ENCODE measurements at places on chromosomes 5 and 9. TPM values are rescaled to one million over a fixed set of nuclear protein-coding genes. Genes with fewer than 3 reads are reported as not detected.

ANKRD31 gene
- 0.13 TPM for total RNA-seq

CCDC187 gene
- total RNA-seq = not detected

EQTN gene
- total RNA-seq = not detected

ZNF366 gene
- 13.8 TPM for total RNA-seq

PCDHB12 gene
- total RNA-seq = 3.3 TPM

PCDHGC3 gene
- 46.8 TPM for total RNA-seq

GRAMD2B gene
- total RNA-seq = 10.7 TPM

DMRT3 gene
- total RNA-seq = 1.1 TPM

RANBP3L gene
- not detected for total RNA-seq

MYOT gene
- 0.64 TPM for total RNA-seq

GPR151 gene
- total RNA-seq = not detected

SLC2A6 gene
- 3.9 TPM for total RNA-seq

ZBTB34 gene
- 9.4 TPM for total RNA-seq

Measured in mesenteric fat pad (tissue), 1 donor.